Activated CD4-positive, alpha-beta T cell treated with anti-CD3 and anti-CD28 coated beads for 1 hour (primary cell): ENCODE measurements at places on chromosomes 4 and X.

DNA sequence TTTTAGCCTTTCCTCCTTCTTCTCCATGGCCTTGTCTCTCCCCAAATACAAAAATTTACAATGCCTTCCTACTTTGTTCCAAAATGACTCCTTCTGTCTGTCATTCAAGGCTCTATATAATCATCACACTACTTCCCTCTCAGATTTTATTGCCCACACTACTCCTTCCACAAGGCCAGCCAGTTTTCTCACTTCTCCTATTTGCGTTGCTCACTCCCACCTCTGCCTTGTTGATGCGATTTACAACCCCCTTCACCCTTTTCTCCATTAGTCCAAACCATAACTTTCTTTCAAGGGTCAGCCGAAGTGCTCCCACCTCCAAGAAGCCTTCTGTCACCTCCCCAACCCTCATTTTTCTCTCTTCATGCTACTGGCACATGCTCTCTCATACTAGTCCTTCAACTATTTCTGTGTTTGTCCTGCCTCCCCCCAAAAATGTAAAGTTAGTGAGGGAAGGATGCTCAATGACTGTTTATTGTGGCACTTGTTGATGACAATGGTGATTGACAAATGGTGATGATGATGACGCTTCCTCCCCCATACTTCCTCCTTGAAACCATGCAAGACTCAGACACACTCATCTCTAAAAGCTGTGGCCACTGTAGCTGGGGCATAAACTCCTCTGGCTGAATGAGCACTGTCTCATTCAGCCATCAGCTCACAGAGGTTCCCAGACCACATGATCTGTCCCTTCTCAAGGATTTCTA lies 2.7 kb upstream of the XKRX start:
- no peak for DNase-seq

DNA sequence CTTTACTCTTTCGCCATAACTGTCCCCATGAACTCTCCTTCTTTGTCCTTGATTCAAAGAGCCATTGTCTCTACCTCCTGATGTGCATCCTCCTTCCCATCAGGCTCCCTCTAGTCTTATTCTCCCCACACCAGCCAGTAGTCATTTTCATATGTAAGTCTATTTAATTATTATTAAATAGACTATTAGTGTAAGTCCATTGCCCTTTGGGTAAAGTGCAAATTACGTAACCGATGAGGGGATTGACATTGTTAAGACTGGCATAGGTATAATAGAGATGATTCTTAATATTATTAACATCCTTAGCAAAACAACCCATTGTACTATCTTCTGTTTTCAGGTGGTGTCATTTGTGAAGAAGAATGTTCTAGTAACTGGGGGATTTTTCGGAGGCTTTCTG lies 16.7 kb downstream of the CMC4 start:
- no peak for DNase-seq

DNA sequence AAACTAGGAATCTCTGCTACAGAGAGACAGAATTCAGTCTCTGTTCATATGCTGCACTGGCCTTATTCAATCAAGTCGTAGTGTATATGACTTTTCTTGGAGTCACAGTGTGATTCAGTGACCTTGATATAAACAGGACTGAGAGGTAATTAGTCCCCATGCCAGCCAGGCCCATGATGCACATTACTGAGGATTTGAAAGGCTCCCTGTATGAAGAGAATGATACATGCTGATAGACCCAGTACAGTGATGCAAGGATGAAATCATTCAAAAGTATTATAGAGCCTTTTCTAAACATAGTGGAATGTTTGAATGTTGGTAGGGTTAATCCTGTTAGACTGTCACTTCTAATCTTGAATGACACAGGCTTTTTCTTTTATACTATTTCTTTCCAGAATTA lies 34.1 kb downstream of the ANXA3 start:
- DNase-seq = no peak

DNA sequence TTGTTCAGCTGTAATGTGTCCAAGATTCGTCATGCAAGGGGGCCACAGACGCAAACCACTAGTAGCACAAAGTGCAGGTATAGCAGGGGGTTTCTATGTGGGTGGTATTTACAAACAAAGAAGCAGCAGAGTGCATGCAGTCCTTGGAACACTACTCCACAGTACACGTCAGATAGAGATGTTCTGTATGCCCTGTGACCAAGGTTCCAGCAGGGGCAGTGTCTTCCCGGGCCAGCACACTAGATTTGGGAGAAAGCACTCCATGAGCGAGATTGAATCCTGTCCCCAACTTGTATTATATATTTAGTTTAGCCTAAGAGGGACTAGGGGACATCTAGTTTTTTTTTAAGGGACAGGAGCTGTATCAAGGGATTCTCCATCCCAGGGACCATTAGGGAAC lies 54.4 kb upstream of the ESX1 start:
- DNase-seq = no peak

DNA sequence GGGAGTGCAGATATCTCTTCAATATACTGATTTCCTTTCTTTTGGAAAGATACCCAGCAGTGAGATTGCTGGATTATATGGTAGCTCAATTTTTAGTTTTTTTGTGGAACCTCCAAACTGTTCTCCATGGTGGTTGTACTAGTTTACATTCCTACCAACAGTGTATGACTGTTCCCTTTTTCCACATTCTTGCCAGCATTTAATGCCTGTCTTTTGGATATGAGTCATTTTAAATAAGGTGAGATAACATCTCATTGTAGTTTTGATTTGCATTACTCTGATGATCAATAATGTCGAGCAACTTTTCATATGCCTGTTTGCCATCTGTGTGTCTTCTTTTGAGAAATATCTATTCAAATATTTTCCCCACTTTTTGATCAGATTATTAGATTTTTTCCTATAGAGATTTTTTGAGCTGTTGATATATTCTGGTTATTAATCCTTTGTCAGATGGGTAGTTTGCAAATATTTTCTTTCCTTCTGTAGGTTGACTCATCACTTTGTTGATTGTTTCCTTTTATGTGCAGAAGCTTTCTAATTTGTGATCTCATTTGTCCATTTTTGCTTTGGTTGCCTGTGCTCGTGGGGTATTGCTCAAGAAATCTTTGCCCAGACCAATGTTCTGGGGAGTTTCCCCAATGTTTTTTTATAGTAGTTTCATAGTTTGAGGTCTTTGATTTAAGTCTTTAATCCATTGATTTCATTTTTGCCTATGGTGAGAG lies 552.7 kb downstream of the ZNF674 start:
- no peak for DNase-seq

GRCh38 chr4:70765368-70765767 lies 43.6 kb downstream of the RUFY3 start:
- no peak for DNase-seq

GRCh38 chr4:184368290-184368689 lies 106.1 kb downstream of the IRF2 start:
- DNase-seq = no peak
